Type B pancreatic cell (in vitro differentiated cells): ENCODE measurements at places on chromosomes 12 and 14. TPM values are rescaled to one million over a fixed set of nuclear protein-coding genes. Genes with fewer than 3 reads are reported as not detected.
A peak's percentile ranks its signal among the peaks of the same experiment; 100 is the strongest.

- H3K36me3 ChIP-seq, result peaks cover 12% of the 10 kb centered on the region
- H3K4me1 ChIP-seq, result peaks cover 4% of the 10 kb centered on the region
- peak overlapping the region; percentile 81 for H3K27ac ChIP-seq
- H3K4me3 ChIP-seq, result no peak overlapping the region
- no peak for DNase-seq
- peaks cover 6% of the 10 kb centered on the region for H3K27me3 ChIP-seq
Observed at GRCh38 chr12:2110849-2111566, 58.2 kb downstream of the CACNA1C start.

The PNMA1 gene
- total RNA-seq, result 35.5 and 64.8 TPM in 2 replicates

- H3K4me3 ChIP-seq, result no peak overlapping the region
- no peak overlapping the region for H3K27ac ChIP-seq
- H3K27me3 ChIP-seq, result peaks cover 55% of the 10 kb centered on the region
- no peaks in the 10 kb centered on the region for H3K36me3 ChIP-seq
- DNase-seq, result no peak
Observed at GRCh38 chr12:129067491-129067890, 214.2 kb downstream of the GLT1D1 start.

GRCh38 chr14:52862632-52863333 is 71.4 kb upstream of the GNPNAT1 start:
- peak overlapping the region; percentile 66 for H3K27ac ChIP-seq
- peak overlapping the region; percentile 3 for H3K4me3 ChIP-seq
- peaks cover 8% of the 10 kb centered on the region for H3K4me1 ChIP-seq
- DNase-seq, result no peak
- no peaks in the 10 kb centered on the region for H3K27me3 ChIP-seq

The FOXA1 gene
- 51.0 and 58.9 TPM in 2 replicates for total RNA-seq
